ENCODE measurements at places on chromosomes 2 and 18. TPM values are rescaled to one million over a fixed set of nuclear protein-coding genes. Genes with fewer than 3 reads are reported as not detected.

The TUBA3E gene
- not detected for total RNA-seq

- DNase-seq: no peak
These were observed 51.4 kb downstream of the TMEM178A start for GRCh38 chr2:39717067-39717466.

DNA sequence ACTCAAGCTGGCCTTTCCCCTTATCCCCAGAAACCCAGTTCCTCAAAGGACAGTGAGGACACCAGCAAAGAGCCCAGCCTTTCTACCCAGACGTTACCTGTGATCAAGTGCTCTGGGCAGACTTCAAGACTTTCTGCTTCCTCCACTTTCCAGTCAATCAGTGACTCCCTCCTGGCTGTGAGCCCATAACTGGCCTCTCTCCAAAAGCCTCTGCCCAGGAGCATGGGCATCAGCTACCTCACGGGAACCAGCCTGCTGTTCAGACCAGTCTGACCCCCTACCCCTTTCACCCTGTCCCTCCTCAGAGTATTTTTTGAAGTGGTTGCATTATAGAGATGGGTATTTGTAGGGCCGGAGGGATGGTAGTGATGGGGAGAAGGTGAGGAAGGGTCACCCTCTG, 27.7 kb upstream of the CYP27A1 start:
- peak; percentile 52 for DNase-seq

DNA sequence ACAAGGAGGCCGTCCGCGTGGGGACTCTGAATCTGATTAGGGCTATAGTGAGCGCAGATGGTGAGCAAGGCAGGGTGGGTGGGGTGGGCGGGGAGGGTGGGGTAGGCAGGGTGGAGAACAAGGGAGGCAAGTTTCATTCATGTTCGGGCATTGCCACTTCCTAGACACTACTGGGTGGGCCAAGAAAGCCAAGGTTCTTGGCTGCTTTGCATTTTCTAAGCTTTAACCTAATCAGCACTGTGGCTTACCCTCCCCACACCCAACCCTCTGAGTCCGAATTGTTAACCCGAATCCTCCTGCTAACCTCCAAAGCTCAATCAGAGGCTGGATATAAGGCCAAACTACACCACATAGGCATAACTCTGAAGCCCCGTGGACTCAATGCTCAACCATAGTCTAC, 18.1 kb downstream of the MROH2A start:
- no peak for DNase-seq

The LRP2 gene
- 0.66 TPM for total RNA-seq

The SPDYA gene
- 2.0 TPM for total RNA-seq
